ENCODE measurements at places on chromosomes 12 and 14.

DNA sequence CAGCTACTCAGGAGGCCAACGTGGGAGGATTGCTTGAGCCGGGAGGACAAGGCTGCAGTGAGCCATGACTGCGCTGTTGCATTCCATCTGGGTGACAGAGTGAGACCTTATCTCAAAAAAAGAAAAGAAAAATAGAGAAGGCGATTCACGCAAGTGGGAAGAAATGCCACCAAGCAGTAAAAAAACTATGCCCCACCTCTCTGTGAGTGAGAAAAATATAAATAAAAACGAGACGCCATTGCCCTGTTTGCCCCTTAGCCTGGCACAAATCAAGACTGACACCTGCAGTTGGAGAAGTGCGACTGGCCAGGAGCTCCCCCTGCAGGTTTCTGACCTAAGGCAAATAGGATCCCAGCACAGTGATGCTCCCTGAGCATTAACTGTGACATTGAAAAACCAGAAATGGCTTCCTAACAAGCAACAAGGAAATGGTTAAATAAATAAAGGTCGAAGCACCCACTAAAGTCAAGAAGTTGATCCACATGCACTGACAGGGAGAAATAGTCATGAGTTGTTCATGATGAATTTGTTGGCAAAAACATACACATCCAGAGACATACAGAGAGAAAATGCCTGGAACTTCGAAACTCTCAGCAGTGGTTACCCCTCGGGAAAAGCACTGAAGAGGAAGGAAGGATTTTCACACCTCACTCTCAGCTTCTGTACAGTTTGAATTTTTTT lies 21.1 kb downstream of the GSC start:
- DNase-seq: no peak
- no peak overlapping the region for H3K4me3 ChIP-seq
- H3K27me3 ChIP-seq: peaks cover 11% of the 10 kb centered on the region
- H3K36me3 ChIP-seq: no peaks in the 10 kb centered on the region
- no peaks in the 10 kb centered on the region for H3K4me1 ChIP-seq
- H3K27ac ChIP-seq: no peak overlapping the region

- H3K36me3 ChIP-seq: no peaks in the 10 kb centered on the region
- H3K4me3 ChIP-seq: no peak overlapping the region
- no peaks in the 10 kb centered on the region for H3K27me3 ChIP-seq
Measured at GRCh38 chr14:90534091-90534837, 137.4 kb downstream of the CALM1 start.

DNA sequence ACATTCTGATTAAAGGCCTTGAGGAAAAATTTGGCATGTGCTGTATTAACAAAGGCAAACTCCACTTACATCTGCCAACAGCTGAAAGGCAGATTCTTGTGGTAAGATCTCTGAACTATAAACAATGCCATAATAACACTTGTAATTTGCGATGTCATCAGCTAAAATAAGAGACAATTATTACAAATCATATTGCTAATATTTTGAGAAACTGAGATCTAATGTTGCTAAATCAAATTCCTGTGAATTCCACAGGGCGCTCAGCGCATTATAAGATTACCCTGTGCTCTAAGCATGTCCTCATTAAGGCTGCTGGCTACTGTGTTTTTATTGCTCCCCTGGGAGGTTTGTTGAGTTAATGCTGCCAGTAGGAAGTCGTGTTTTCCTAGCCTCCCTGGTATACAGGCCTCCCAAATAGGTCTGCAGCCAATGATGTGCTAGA lies 244.8 kb downstream of the DACT1 start:
- no peak overlapping the region for H3K27ac ChIP-seq
- H3K36me3 ChIP-seq: no peaks in the 10 kb centered on the region
- peaks cover 1% of the 10 kb centered on the region for H3K4me1 ChIP-seq
- H3K4me3 ChIP-seq: no peak overlapping the region
- DNase-seq: no peak

DNA sequence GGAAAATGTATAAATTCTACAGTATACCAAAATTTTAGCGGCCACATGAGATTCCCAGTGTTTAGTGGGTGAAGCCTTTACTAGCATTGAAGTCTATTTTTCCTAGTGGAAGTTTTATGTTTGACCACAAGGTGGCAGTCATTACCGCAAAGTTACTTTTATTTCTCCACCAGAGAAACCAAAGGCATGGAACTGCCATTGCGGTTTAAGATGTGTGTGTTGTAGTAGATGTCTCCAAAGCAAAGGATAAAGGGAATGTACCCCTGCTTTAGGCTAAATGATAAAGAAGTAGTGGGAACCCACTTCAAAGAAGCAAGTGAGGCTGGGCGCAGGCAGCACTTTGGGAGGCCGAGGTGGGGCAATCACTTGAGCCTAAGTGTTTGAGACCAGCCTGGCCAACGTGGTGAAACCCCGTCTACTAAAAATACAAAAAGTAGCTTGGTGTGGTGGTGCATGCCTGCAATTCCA lies 140.5 kb downstream of the PRKCH start:
- peak overlapping the region; percentile 93 for H3K27ac ChIP-seq
- H3K4me3 ChIP-seq: no peak overlapping the region
- peaks cover 46% of the 10 kb centered on the region for H3K4me1 ChIP-seq
- DNase-seq: no peak

- H3K4me3 ChIP-seq: no peak overlapping the region
- H3K36me3 ChIP-seq: peaks cover 32% of the 10 kb centered on the region
- H3K27ac ChIP-seq: peak overlapping the region; percentile 42
Measured at GRCh38 chr14:34707722-34708121, 6.7 kb downstream of the CFL2 start.

- H3K4me1 ChIP-seq: peaks cover 3% of the 10 kb centered on the region
- DNase-seq: no peak
- H3K27ac ChIP-seq: no peak overlapping the region
- peaks cover 68% of the 10 kb centered on the region for H3K27me3 ChIP-seq
Measured at GRCh38 chr12:49089821-49090773, 4.5 kb downstream of the DHH start.

- no peaks in the 10 kb centered on the region for H3K27me3 ChIP-seq
- DNase-seq: no peak
- H3K4me3 ChIP-seq: no peak overlapping the region
- H3K36me3 ChIP-seq: no peaks in the 10 kb centered on the region
Measured at GRCh38 chr12:48022676-48023385, 18.6 kb upstream of the COL2A1 start.

DNA sequence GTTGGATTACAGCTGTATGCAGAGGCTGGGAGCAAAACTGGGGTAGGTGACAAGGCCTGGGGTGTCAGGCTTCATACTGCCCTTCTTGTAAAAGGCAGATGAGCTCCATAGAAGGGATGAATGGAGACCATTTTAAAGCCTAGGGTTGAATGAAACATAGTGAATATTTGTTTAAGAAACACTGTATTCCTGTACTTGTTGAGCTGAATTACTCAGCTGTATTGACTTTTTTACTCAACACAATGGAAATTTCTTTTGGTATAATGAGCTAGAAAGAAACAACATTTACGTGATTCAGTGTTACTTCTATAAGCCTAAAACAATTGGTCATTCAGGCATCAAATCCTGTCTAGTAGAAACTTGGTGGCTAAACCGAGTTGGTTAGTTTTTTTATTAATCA lies 14.1 kb downstream of the ATP6V0A2 start:
- no peaks in the 10 kb centered on the region for H3K27me3 ChIP-seq
- DNase-seq: no peak
- no peak overlapping the region for H3K27ac ChIP-seq
- no peak overlapping the region for H3K4me3 ChIP-seq
- peaks cover 45% of the 10 kb centered on the region for H3K36me3 ChIP-seq

GRCh38 chr12:54439521-54440255 lies 20.6 kb upstream of the ITGA5 start:
- no peak for DNase-seq
- H3K27ac ChIP-seq: no peak overlapping the region
- H3K4me3 ChIP-seq: no peak overlapping the region
- peaks cover 10% of the 10 kb centered on the region for H3K4me1 ChIP-seq

DNA sequence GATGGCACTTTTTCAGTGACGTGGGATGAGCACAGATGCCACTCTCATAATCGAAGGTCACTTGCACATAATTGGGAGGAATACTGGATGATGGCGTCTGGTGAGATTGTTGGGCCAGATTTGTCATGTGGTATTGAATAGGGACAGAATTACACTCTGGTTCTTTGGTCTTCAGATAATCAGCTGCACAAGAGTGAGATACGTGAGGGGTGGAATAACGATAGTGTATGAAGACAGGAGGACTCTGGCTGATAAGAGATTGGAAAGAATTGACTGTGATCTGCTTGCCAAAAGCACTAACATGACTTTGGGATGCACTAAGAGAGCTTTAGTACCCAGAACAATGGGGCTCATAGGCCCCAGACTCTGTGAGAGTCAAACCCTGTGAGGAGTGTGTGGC lies 7.0 kb upstream of the RABGGTA start:
- no peak overlapping the region for H3K27ac ChIP-seq
- no peak for DNase-seq
- H3K4me3 ChIP-seq: no peak overlapping the region
- H3K4me1 ChIP-seq: peaks cover 20% of the 10 kb centered on the region
- H3K27me3 ChIP-seq: no peaks in the 10 kb centered on the region

- H3K4me1 ChIP-seq: no peaks in the 10 kb centered on the region
- no peaks in the 10 kb centered on the region for H3K27me3 ChIP-seq
- H3K27ac ChIP-seq: no peak overlapping the region
- no peak for DNase-seq
- no peak overlapping the region for H3K4me3 ChIP-seq
- no peaks in the 10 kb centered on the region for H3K36me3 ChIP-seq
Measured at GRCh38 chr12:116339062-116339461, 61.6 kb upstream of the MED13L start.

- no peak overlapping the region for H3K27ac ChIP-seq
- no peaks in the 10 kb centered on the region for H3K4me1 ChIP-seq
- no peak for DNase-seq
- H3K4me3 ChIP-seq: no peak overlapping the region
- peaks cover 95% of the 10 kb centered on the region for H3K36me3 ChIP-seq
- H3K27me3 ChIP-seq: no peaks in the 10 kb centered on the region
Measured at GRCh38 chr12:46230983-46231382, 37.9 kb downstream of the SLC38A1 start.

- no peak overlapping the region for H3K27ac ChIP-seq
- H3K4me3 ChIP-seq: no peak overlapping the region
- no peak for DNase-seq
- H3K27me3 ChIP-seq: peaks cover 3% of the 10 kb centered on the region
Measured at GRCh38 chr14:36085861-36086260, 90.7 kb downstream of the PTCSC3 start.

DNA sequence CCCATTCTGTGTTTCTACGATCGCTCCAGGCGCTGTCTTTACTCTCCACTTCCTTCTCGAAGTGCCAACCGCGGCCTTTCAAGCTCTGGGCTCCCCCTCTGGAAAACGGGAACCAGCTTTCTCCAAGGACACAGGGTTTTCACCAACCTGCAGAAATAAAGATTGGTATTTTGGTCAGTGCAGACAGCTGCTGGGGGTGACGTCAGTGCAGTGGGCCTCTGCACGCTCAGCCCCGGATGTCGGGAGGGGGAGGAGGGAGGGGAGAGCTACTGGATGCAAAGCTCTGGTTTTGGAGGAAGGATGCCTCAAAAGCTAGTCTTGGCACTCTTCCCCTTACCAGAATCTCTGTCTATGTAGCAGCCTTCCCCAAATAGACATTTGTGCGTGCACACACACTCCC lies 19.9 kb downstream of the HRK start:
- peaks cover 9% of the 10 kb centered on the region for H3K4me1 ChIP-seq
- no peaks in the 10 kb centered on the region for H3K36me3 ChIP-seq
- no peaks in the 10 kb centered on the region for H3K27me3 ChIP-seq
- DNase-seq: no peak

DNA sequence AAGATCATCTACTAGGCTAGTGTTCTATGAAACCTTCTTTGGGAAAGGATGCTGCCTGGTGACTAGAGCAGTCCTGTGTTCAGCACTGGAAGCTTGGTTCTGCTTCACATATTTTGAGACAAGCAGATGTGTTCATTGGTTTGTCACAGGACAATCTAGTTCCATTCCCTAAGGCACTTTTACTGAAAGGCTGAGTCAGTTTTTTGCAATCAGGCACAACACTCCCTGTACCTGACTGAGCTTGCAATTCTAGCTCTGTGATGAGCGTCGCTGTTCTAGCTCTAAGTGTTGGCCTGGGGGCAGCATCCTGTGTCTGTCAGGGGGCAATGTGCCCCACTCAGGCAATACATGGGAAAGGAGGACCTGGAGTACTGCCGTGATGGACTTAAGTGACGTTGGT lies 144.4 kb downstream of the CAND1 start:
- H3K27me3 ChIP-seq: no peaks in the 10 kb centered on the region
- no peaks in the 10 kb centered on the region for H3K4me1 ChIP-seq
- H3K4me3 ChIP-seq: no peak overlapping the region
- no peak overlapping the region for H3K27ac ChIP-seq

DNA sequence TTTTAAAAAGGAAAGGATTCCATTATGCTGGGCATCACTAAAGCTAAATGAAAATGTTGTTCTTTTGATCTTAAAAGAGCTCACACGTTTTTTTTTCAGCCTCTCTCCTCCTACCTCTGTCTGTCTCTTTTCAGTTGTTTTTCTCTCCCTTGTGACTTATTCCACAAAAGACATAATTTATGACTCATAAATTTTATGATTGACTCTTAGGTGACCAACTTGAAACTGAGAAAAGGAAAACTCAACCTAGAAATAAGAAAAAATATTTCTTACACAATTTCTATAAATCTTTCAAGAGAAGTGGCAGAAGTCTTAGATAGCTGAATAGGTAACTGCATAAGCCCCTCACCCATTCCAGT lies 227.7 kb upstream of the DDHD1 start:
- no peak for DNase-seq
- no peak overlapping the region for H3K4me3 ChIP-seq
- H3K4me1 ChIP-seq: peaks cover 4% of the 10 kb centered on the region
- H3K36me3 ChIP-seq: no peaks in the 10 kb centered on the region
- no peak overlapping the region for H3K27ac ChIP-seq

GRCh38 chr14:90580377-90581335 lies 183.8 kb downstream of the CALM1 start:
- H3K36me3 ChIP-seq: no peaks in the 10 kb centered on the region
- no peak overlapping the region for H3K4me3 ChIP-seq
- DNase-seq: no peak
- H3K27me3 ChIP-seq: no peaks in the 10 kb centered on the region
- no peak overlapping the region for H3K27ac ChIP-seq

DNA sequence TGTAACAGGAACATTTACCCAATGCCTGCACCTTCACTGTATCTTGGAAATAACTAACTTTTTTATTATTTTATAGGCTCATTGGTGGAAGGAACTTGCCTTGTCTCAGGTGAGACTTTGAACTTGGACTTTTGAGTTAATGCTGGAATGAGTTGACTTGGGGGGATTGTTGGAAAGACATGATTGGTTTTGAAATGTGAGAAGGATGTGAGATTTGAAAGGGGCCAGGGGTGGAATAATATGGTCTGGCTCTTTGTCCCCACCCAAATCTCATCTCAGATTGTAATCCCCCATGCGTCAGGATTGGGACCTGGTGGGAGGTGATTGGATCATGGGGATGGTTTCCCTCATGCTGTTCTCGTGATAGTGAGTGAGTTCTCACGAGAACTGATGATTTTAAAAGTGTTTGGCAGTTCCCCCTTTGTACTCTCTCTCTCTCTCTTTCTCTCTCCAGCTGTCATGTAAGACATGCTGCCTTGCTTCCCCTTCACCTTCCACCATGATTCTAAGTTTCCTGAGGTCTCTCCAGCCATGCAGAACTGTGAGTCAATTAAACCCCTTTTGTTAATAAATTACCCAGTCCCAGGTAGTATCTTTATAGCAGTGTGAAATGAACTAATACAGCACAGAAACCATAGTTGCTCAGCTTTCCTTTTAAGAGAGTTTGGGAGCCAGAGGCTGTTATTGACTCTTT lies 244.1 kb downstream of the BTG1 start:
- DNase-seq: no peak
- no peaks in the 10 kb centered on the region for H3K27me3 ChIP-seq
- H3K36me3 ChIP-seq: no peaks in the 10 kb centered on the region
- no peaks in the 10 kb centered on the region for H3K4me1 ChIP-seq
- no peak overlapping the region for H3K4me3 ChIP-seq
- H3K27ac ChIP-seq: no peak overlapping the region

All from RWPE2 (cell line).